ENCODE measurements at places on chromosomes 2 and 18. TPM values are rescaled to one million over a fixed set of nuclear protein-coding genes. Genes with fewer than 3 reads are reported as not detected.

CCDC121 gene
- total RNA-seq = 2.2 TPM

LYG1 gene
- 0.86 TPM for total RNA-seq

AQP12B gene
- total RNA-seq = not detected

GKN2 gene
- not detected for total RNA-seq

IL1R2 gene
- 0.26 TPM for total RNA-seq

PRSS56 gene
- 0.40 TPM for total RNA-seq

RAX gene
- total RNA-seq = not detected

GRCh38 chr18:26630596-26630995 is 82.2 kb upstream of the KCTD1 start:
- DNase-seq = no peak

DNA sequence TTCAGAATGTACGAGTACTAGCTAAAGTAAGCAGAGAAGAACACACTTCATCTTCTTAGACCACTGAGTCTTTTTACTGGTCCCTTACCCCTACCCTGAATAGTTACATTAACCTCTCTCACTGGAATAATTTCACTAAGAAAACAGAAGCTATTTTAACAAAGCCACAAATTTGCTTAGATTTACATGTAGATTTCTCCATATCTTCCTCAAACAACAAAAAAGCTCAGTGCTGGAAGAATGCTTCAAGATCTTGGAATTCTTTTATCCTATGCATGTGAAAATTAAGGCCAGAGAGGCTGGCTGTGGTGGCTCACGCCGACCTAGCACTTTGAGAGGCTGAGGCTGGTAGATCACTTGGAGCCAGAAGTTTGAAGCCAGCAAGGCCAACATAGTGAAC is 35.2 kb downstream of the MOGAT1 start:
- no peak for DNase-seq

GRCh38 chr2:97885841-97886240 is 109.9 kb downstream of the TMEM131 start:
- DNase-seq = no peak

GRCh38 chr18:57901825-57902589 is 98.9 kb upstream of the ATP8B1 start:
- no peak for DNase-seq

Data from LHCN-M2 (cell line).